ENCODE measurements at places on chromosomes 12 and 14.
A peak's percentile ranks its signal among the peaks of the same experiment; 100 is the strongest.

GRCh38 chr12:110050927-110051326 is 2.6 kb upstream of the C12orf76 start:
- DNase-seq = no peak

- no peak for DNase-seq
Measured at GRCh38 chr12:107369006-107369405, 275.7 kb upstream of the CRY1 start.

- peak; percentile 79 for DNase-seq
Measured at GRCh38 chr14:52961060-52961639, 10.3 kb upstream of the FERMT2 start.

DNA sequence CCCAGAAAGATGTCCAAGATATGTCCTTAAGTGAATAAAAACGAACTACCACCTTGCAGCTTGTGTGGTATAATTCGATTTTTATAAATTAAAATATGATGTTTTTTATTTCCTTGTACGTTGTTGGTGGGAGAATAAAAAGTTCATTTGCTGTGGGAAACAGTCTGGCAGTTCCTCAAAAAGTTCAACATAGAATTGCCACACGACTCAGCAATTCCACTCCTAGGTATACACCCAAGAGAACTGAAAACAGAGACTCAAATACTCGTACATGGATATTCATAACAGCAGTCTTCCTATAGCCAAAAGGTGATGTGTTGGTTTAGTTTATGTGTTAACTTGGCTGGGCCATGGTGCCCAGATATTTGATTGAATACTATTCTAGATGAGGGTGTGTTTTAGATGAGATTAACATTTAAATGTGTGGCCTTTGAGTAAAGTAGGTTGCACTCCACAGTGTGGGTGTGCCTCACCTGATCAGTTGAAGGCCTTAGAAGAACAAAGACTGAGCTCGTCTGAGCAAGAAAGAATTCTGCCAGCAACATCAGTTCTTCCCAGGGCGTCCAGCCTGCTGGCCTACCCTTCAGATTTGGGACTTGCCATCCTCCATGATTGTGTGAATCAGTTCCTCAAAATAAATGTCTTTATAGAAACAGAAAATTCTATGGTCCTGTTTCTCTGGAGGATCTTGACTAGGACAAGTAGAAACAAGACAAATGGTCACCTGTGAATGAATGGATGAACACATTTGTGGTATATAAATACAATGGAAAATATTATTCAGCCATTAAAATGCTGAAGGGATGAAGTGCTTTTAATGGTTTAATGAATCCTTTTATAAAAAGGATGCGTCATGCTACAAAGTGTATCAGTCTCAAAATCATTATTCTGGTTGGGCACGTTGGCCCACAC is 5.1 kb upstream of the DENR start:
- DNase-seq = no peak

DNA sequence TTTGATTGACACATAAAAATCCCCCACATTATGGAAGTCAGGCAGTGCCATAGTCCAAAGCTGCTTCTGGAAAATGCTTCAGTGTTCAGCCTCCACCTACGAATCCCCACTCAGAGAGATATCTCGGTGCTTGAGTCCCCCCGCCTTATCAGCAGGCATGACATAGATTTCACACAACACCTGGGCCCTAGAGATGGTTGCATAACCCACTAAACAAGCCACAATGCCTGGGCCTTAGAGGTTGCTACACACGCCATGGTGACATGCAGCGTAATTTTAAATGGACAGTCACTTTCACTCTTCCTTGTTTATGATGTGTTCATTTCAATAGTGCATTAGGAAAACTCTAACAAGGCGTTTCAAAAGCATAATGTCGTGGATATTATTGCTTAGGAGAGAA is 38.0 kb downstream of the CCDC60 start:
- DNase-seq = no peak

- DNase-seq = no peak
Measured at GRCh38 chr14:32865827-32866376, 72.8 kb upstream of the NPAS3 start.

GRCh38 chr14:95918466-95918865 is 41.8 kb downstream of the TUNAR start:
- DNase-seq = no peak

DNA sequence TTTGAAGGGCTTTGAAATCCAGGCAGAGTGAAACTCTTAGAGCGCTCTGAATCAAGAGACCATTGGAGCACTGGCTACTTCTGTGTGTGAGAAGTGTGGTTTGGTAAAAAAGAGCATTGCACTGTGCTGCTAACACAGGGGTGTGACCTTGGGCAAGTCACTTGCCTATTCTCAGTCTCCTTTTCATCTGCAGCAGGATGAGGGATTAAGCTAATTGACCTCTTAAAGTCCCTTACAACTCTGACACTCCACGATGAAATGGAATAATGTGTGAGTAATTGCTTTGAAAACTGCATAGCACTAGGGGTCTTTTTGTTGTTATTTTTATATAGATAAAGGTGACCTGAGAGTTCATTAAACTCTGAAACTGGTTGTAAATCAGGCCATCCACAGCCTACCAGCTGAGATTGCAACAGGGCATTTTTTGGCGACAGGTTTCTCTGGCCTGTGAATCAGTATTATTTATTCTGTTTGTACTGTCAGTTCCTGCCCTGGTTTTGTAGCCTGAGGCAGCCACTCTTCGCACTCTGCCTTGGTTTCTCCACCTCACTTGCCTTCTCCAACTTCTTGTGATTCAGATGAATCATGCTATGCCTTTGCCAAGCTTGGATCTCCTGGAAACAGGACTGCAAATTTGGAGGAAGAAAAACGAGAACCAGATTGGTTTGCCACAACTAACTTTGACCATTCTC is 159.9 kb upstream of the PARP11 start:
- DNase-seq = no peak

DNA sequence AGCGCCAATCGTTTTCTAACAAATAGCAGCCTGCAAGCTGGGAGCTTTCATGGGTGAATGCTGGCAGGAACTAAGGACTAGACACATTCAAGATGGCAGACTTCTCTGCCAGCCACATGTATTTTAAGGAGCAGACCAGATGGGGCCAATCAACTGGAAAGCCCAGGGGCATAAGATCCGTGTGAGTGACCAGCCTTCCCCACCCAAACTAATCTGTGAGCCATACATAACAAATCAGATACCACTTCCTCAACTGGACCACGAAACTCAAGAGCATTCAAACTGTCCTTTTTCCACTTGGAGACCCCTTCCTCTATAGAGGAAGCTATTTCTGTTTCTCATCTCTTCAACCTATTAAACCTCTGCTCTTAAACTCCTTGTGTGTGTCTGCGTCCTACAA is 9.7 kb downstream of the TCL1B start:
- no peak for DNase-seq

DNA sequence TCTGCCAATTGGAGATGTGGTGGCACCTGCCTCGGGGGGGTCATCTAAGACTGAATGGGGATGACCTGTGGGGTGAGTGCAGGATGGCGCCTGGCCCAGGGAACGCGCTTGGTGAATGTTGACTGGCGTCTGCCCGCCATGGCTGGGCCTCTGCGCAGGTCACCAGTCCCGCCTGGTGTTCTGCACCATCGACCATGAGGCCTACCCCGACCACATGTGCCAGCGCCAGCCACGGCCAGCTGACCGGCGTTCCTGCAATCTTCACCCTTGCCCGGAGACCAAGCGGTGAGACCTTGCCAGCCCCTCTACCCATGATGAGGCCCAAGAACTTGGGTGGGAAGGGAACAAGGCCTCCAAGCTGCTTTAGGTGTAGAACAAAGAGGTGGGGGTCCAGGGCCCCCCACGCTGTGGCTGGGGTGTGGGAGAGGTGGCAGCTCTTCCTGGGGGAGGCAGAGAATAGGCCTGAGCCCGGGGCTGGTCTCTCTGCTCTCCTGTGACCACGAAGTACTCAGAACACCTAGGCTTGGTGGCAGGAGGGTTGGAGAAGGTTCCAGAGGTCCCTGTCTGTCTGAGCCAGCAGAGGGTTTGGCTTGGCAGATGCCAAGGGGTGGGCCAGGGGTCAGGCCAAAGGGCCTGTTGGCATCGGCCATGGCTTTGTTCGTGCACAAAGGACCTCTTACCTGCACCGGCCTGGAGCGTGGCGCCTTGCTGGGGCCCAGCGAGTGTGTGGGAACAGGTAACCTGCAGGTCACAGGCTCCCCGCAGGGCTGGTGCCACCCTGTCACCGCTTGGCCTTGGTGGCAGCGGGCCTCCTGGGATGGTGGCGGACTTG is 15.4 kb downstream of the PAPLN start:
- DNase-seq = no peak

DNA sequence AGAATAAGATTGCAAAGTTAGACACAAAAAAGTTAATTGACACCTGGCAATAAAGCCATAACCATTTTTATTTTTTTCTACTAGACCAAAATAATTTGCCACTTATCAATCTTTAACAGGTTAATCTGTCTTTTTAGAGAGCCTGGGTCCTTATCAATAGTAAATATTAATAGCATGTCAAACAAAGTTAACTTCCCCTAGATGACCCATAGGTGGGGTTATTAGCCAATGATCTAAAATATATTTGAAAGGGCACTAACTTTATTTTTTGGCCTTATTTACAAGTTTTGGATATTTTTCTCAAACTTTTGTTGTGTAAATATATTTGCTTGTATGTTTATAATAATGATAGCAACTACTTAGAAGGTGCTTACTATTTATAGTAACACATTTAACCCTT is 3.9 kb downstream of the ANKRD33 start:
- DNase-seq = no peak

- DNase-seq = no peak
Measured at GRCh38 chr14:21033133-21033698, 1.4 kb downstream of the RNASE13 start.

DNA sequence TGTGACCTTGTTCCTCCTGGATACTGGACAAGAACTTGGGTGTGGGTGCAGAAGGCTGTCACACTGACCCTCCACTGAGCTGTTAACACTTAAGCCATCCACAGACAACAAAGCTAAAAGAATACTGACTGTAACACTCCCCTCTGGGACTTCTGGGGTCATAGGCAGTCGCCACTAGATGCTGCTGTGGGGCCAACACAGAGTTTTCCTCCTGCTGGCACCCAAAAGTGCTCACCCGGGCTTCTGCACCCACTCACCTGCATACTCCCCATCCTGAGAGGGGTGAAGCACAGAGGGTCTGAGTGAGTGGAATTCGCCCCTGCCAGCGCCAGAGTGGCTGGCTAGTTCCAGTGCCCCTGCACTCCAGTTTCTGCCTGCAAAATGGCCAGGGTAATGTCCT is 422.4 kb upstream of the LMO3 start:
- DNase-seq = peak; percentile 9

DNA sequence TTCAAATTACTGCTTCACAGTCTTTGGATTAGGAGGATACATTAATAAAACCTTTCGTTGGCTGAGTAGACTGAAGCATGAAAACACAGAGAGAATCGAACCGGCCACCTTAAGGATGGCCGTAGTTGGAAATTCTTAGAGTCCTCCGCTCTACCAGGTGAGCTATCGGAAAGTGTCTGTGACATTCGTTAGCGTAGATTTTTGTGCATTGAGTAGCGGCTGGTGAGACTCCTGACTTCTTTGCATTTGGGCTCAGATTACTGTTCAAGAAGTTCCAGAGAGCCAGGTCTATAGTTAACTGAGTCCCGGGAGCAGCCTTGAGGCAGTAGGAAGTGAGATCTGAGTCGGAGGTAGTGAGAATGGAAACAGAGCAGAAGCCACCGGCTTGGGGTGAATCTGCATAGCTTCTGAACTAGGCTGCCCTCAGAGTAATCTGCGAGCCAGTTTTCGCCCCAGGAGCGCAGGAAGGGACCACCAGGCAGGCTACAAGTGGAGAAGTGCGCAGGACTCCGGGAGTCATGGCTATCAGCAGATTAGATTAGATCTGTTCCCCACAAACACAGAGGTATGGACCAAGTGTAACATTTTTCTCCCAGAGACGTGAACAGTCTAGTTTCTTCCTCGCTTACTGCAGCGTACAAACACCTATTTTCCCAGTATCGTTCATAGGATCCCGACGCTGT is 11.0 kb downstream of the OR6S1 start:
- no peak for DNase-seq

GRCh38 chr12:29278673-29279420 is 102.1 kb downstream of the ERGIC2 start:
- DNase-seq = no peak

DNA sequence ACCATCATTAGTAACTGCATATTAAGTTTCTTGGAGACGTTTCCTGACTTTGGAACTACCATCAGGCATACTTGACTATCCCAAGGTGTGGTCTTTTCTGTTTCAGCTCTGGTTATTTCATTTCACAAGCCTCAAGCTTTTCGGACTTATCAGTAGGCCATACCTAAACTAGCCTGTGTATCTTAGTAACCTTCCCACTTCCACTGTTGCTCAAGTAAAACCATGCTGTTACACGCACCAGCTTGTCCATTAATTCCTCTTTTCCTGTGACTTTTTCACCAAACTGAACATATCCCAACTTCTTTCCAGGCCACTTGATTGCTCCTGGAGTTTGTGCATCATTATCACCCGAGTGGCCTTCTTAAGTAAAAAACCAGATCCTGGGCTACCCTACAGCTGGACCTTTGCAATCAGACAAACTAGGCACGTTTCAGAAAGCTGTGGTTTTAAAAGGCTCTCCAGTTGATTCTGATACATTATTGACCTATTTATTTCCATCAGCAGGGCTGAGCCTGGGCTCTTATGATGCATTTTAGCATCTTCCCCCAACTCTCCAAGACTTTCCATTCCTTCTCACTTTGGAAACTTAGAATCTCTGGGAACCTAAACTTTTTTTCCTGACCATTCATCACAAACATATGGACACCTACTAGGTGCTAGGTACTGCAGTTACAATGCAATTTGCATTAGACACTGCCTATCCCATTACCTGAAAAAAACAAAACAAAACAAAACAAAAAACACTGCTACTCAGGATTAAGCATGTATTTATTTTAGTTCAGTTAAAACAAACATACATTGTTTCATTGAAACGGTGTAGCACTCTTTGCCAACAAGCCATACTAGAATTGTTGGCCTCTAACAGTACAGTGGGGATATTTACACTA is 14.9 kb downstream of the SLC38A2 start:
- DNase-seq = no peak

- peak; percentile 15 for DNase-seq
Measured at GRCh38 chr12:67151886-67152285, 117.3 kb upstream of the CAND1 start.

GRCh38 chr12:104371043-104371870 is 67.7 kb downstream of the EID3 start:
- peak; percentile 10 for DNase-seq

GRCh38 chr12:121883315-121883660 is 5.3 kb upstream of the PSMD9 start:
- peak; percentile 28 for DNase-seq

DNA sequence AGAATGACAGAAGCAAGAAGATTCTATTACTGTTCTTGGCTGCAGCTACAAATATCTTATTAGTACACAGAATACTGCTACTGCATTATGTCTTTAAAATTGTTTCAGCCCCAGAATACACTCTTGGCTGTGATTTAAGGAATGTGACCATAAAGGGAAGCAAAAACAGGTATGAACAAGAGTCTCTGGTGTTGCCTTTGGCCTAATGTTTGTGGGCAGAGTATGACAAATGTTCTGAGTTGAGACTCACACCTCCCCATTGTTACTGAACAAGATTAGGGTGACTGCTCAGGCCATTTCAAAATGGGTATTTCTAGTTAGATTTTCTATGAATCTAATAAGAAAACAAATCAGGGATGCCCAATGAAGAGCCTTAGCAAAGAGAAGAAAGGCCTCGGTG is 28.5 kb downstream of the TTC6 start:
- DNase-seq = no peak
